ENCODE measurements at places on chromosomes 6 and 20.

DNA sequence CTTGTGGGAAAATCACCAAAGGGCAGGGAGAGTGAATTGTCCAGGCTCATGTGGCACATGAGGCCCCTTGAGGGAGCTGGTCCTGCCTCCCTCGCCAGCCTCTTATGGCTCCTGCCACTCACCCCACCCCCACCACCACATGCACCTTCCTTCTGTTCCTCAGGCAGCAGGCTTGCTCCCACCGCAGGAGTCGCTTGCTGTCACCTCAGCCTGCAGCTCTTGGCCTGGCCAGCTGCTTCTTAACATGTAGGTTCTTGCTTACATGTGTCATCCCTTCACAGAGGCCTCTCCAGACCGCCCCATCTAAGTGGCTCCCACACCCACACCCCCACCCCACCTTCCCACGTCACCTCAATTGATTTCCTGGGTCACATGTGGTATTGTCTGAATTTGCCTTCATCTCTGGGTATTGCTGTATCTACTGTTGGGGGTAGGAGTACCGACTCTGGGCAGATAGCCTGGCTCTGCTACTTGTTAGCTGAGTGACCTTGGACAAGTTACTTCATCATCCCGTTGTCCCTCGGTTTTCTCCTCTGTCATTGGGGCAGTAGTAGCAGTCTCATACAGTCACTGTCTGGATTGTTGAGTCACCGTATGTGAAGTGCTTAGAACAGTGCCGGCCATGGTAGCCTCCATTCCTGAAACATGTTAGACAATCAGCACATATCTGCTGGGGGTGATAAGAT lies 41.7 kb downstream of the SLC9A8 start:
- no peak for DNase-seq

- no peak for DNase-seq
These were observed 86.1 kb upstream of the STMND1 start for GRCh38 chr6:17015551-17016381.

DNA sequence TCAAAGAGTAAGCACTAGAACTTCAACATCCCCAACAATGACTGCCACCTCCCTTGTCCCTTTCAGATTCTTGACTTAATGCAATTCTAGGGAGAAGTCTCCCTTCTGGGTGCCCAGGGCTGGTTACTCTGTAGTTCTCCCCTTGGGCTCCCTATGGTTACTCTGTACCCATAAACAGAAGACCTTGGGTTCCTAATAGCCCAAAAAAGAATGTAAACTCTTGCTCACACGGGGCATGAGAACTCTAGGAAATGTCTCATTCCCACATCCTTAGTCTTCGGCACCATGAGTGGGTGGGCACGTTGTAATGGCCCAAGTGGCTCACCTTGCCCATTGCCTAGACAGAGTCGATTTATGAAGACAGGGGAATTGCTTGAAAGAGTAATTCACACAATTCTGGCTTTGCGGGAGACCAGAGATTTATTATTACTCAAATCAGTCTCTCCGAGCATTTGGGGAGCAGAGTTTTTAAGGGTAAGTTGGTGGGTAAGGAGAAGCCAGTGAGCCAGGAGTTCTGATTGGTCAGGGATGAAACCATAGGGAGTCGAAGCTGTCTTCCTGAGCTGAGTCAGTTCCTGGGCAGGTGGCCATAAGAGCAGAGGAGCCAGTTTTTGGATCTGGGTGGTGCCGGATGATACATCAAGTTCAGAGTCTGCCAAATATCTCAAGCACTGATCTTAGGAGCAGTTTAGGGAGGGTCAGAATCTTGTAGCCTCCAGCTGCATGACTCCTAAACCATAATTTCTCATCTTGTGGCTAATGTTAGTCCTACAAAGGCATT lies 61.2 kb upstream of the SIRPG start:
- no peak for DNase-seq

DNA sequence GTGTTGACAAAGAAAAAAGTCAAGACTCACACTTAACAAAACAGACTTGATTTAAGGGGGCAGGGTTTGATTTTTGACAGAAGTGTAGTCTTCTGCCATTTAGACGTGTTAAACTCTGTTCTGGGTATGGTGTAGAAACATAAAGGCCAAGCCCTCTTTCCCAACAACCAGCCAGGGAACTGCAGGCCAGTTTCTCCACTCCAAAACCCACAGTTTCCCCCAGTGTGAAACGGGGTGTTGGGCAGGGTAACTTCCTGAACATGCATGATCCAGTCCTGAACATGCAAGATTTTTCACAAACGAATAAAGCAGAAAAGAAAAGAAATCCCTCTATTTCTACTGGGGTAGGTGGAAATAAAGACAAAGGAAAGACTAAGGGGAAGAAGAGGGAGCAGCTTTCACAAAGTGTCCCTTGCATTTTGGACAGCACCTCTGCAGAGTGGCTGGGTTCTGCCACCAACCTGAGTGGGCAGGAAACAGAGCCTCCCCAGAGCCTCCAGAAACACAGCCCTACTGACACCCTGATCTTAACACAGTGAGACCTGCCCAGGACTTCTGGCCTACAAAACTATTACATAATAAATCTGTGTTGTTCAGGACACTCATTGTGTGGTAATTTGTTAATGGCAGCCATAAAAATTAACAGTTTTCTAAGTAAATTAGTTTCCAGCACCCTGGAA lies 7.5 kb downstream of the APMAP start:
- DNase-seq, result no peak

- DNase-seq, result no peak
These were observed 29.4 kb downstream of the MDGA1 start for GRCh38 chr6:37668251-37668650.

DNA sequence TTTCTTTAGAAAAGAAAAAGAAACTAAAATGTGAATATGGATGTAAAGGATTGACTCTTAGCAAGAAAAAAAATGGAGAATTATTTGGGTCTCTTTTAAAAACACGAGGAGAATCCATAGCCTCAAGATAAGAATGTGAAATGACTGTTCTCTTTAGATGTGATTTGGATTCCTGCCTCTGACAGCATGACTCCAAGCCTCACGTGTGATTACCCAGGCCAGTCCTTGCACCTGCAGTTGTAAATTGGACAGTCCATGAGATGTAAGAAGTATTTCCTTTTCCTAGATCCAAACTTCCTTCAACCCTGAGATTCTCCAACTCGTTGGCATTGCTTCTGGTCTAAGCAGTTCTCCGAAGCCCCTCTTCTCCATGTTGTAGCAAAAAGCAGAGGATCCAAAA lies 31.9 kb downstream of the SLC2A12 start:
- DNase-seq, result peak; percentile 7

DNA sequence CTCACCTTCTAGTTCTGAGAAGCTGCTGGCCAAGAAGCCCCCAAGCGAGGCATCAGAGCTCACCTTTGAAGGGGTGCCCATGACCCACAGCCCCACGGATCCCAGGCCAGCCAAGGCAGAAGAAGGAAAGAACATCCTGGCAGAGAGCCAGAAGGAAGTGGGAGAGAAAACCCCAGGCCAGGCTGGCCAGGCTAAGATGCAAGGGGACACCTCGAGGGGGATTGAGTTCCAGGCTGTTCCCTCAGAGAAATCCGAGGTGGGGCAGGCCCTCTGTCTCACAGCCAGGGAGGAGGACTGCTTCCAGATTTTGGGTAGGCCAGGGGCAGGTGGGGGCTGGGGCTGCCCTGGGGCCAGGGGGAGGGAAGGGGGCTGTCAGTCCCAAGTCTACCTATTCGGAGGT lies 2.3 kb downstream of the MYLK2 start:
- DNase-seq, result no peak

DNA sequence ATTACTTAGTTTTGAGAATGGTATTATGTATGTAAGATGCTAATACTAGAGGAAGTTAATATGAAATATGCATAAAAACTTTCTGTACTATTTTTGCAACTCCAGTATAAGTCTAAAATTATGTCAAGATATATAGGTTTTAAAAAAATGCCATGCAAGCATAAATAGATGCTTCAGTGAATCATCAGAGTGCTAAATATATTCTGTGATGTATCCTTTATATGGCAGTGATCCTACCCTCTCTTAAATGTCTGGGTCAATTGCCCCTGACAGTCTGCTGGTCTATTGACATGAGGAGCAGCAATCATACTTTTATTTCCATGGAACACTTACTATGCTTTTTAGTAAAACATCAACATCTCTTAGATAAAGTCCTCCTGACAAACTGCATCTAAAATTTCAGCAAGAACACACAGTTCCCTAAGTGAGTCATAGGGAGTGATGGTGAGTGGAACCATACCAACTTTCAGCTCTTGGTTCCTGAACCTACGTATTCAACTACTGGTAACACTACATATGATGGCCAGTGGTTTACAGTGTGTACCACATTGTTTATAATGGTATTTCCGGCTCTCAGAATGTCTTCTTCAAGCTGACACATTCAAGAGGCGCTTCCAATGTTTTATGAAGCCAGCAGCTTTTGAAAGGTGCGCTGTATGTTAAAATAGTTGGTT lies 928.7 kb upstream of the GJE1 start:
- DNase-seq, result no peak

GRCh38 chr20:48642105-48642880 lies 185.5 kb downstream of the PREX1 start:
- DNase-seq, result no peak

DNA sequence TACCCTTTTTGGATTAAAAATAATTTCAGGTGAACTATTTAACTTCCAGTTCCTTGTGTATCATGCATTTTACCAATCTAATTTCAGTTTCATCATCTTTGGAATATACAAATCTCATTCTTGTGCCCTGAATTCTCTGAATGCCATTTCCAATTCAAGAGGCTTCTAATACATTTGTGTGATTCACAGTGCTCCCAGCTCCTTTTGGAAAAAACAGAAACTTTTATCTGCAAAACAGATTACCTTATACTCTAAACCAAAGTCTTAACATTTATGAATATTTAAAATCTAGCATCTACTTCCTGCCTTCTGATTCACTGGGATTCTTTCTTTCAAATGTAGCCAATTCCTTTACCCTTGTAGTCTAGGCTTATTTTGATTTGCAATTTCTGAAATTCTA lies 11.1 kb upstream of the PEX7 start:
- DNase-seq, result no peak

DNA sequence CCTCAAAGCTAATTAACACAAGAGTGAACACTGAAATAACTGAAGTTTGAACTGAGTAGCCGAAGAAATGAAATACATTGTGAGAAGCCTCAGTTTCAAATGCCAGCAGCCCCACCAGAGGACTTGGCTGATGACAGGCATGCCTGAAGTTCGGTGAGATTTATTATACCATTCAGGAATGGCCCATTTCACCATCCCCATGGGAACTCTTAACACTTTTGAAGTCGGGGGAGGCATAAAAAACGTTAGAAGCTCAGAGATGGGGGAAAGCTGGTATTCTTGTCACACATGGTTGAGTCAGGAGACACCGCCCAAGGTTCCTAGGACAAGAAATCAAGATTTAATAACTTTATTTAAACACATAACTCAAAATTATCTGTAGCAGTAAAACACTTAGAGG lies 17.6 kb upstream of the SLC22A3 start:
- no peak for DNase-seq

DNA sequence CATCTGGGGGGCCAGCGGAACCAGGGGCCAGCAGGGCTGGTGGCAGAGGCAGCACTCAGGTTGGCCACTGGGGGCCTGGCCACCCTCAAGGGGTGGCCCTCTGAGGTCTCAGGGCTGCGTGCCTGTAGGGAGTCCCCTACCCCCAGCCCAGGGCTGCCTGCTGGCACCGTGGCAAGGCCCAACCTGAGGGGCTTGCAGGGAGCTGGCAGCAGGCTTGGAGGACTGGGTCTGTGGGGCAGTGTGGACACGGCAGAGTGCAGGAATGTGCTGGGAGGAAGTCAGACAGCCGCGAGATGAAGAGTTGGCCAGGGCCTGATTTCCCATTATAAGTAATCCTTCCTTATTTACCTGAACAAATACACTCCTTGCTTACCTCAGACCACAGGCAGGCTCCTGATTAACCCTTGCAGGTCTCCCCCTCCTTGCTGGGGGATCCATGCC lies at the start of gene SPDEF:
Gene SPDEF (minus strand): TSS at position 299 of the 441 bp plus-strand sequence. CDS start 11,874 bp downstream, outside the sequence.
- no peak for DNase-seq

DNA sequence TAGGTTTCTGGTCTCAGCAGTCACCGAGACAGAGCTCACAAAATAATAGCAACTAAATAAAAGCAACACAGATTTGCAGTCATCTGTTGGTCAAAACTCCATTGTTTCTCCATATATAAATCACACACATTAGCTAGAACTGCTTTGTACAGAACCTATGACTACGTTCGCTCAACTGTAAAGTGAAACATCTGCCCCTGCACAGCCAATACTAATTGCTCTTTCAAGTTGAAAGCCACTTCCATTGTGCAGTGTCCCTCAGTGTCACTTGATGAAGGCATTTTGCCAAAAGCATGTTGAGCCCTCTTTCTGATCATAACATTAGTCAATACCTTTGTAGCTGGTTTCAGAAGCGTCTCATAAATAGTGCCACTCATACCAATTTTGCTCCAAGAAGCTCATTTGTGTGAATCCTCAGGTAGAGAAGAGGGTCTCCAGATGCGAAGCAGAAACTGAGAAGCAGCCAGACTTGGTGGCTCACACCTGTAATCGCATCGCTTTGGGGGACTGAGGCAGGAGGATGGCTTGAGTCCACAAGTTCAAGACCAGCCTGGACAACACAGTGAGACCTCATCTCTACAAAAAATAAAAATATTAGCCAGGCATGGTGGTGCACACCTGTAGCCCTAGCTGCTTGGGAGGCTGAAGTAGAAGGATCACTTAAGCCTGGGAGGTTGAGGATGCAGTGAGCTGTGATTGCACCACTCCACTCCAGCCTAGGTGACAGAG lies 68.9 kb downstream of the PERP start:
- DNase-seq, result no peak

Data from NCI-H2081 (cell line).